ENCODE measurements at places on chromosomes 11 and 22.

- DNase-seq: no peak
Measured at GRCh38 chr11:118715245-118715831, 35.9 kb upstream of the TREH start.

DNA sequence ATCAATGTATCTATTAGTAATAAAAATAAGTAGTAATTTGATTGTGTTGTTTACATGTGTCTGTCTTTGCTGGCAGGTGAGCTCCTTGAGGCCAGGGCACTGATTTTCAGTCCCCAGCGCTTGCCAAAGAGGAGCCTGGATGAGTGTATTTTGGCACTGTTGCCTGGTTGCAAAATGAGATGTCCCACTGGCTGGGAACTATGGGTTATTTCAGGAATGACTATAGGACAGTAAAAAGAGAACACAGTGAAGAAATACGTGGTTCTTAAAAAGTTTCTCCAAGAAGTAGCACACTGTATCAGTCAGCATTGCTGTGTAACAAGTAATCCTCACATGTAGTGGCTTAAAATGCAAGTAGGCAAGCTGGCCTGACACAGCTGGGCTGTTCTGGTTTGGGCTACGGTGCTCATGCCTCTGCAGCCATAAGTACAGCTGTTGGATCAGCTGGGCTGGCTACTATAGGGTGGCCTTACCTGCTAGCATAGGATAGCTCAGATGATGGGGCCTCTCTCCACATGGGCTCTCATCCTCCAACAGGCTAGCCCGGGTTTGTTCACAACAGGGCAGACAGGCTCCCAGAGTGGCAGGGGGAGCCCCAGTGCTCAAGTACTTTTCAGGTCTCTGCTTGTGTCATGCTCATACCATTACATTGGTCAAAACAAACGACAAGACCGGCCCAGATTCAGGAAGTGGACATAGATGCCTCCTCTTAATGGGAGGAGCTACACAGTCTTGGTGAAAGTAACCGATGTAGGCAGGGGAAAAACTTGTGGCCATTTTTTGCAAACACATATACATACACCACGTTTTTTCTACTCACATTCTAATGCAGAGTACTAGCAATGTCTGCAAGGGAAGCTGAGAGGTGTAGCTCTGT, 399.1 kb downstream of the LARGE1 start:
- DNase-seq: no peak

DNA sequence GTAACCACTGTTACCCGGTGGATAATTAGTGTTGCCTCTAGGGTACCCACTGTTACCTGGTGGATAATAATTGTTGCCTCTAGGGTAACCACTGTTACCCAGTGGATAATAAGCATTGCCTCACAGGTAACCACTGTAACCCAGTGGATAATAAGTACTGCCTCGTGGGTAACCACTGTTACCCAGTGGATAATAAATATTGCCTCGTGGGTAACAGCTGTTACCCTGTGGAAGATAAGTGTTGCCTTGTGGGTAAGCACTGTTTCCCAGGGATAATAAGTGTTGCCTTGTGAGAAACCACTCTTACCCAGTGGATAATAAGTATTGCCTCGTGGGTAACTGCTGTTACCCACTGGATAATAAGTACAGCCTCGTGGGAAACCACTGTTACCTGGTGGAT, 9.3 kb upstream of the NXPE4 start:
- no peak for DNase-seq

DNA sequence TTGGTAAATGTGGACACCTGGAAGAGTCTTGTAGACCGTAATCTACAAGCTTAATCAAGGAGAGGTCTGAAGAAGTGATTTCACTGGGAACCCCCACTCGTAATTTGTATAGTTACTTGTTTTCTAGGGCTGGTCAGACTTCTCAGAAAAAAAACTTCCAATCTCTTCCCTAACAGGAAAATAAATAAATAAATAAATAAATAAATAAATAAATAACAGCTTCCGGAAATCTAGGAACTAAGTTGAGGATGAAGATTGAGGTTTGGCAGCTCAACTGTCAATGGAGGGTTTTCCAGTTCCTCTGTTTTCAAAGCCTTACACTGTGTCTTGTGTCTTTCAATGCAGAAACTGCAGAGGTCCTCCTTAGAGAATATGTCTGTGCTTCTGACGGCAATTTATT, 17.7 kb upstream of the TYR start:
- no peak for DNase-seq

DNA sequence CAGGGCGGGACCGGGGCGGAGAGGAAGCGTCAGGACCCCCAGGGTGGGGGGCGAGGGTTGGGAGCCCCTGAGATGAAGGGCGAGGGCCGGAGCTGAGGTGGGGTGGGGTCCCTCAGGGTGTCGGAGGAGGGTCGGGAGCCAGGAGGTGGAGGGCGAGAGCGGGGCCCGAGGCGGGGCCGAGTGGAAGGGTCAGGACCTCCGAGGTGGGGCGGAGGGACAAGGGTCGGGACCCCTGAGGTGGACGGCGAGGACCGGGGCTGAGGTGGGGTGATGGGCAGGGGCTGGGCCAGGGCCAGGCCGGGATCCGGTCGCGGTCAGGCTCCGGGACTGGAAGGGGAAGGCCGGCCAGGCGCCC, 409 bp downstream of the SMC1B start:
- DNase-seq: no peak

DNA sequence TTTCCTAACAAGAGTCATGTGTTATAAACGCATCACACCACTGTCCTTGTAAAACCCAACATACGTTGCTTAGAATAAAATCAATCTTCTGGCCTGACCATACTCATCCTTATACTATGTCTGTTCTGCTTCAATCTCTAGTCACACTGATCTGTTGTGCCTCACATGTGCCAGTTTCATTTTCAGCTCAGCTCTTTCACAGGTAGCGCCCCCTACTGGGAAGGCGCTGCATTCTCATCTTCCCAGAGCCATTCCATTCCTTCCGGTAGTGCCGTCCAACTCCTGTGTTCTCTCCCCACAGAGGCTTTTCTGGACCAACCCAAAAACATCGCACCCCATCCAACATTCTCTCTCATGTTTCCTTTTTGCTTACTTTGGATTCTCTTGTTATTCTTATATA, 22.2 kb downstream of the CASP5 start:
- no peak for DNase-seq
